Stimulated activated CD4-positive, alpha-beta T cell treated with anti-CD3 and anti-CD28 coated beads, TNF-alpha, amount 100 ng/mL, for 1 hour (primary cell): ENCODE measurements at places on chromosomes 16 and 17.

DNA sequence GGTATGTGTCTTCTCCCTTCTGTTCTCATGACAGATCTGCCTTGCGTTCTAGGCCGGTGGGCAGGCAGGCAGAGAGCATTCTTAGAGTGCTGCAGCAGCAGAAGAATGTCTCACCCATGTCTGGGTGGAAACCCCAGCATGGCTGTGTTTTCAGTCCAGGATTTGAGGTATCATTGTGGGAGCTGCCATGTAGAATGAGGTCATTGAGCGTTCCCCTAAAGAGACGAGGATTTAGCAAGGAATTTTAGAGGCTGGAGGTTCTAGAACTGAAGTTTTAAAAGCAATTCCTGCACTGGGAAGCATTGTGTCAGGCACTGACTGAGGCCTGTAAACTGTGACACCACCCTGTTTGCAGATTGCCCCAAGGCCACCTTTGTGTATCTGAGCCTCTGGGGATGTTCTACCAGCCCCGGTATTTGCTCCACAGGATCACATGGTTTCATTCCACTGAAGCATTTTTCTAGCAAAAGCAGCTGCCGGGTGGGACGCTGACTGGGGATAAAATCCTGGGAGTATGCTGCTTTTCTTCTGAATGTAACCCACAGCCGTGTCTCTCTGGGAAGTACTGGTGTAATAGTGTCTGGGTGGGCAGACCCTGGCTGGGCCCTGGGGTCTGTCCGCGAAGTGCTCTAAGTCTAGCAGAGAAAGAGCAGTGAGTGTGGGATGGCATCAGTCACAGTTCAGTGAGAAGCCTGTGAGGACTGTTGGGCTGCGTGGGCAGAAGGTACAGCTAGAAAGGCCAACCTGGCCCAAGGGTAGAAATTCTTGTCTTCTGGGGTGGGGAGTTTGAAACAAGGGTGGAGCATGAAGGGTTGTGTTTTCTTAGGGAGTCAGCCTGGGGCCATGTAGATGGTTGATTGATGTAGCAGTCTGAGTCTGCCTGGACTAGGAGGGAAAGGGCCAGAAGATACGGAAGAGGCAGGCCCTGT is 30.2 kb downstream of the PLCD3 start:
- no peak for DNase-seq

- DNase-seq = no peak
Measured at GRCh38 chr16:30780549-30780948, 6.5 kb downstream of the ZNF629 start.

DNA sequence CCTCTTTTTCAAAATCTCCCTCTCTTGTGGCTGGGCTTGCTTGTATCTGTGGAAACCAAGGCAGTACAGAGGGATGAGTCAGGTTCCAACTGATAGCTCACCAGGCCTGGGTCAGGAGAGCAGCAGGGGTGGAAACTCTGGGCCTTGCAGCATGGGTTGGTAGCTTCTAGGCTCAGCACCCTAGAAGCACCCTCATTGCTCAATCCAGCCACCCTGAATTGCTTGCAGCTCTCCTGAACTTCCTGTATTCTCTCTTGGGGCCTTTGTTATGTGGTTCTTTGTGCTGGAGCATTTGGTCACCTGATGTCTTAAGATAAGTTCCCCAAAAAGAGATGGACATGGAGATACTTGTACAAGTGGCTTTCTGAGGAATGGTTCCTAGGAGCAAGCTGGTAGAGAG is 169.4 kb downstream of the IRX5 start:
- DNase-seq = no peak

GRCh38 chr17:31310886-31311285 is 3.0 kb downstream of the EVI2B start:
- DNase-seq = no peak

- DNase-seq = no peak
Measured at GRCh38 chr17:4074831-4075495, 67.9 kb downstream of the ZZEF1 start.

DNA sequence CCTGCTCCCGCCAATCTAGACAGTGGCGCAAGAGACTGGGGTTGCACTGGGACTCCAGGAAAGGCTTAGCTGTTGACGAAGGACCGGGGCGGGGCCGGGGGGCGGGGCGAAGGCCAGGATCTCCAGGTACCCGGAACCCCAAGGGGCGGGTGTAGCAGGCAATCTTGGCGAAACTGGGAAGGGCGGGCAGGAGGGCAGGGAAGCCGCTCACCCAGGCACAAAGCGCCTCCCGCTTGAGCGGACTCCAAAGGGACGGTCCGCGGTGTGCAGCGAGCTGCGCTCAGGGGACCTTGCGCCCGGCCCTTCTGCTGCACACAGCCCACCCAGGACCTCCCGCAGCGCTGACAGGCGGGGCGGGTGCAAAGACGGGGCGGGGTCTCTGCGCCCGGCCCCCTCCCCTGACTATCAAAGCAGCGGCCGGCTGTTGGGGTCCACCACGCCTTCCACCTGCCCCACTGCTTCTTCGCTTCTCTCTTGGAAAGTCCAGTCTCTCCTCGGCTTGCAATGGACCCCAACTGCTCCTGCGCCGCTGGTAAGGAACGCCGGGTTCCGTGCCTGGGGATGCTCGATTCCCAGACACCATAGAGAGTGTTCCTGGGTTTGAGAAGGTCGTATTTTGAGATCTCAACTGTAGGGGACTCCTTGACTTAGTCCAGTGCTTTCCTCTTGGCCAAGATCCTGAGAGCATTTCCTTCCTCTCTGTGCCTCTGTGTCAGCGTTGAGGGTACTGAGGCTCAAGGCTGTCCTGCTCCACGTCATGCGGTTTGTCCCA is at the start of gene MT1F:
Gene MT1F, plus strand, starts transcription at position 405 of the 772 bp plus-strand sequence. Its CDS starts 100 bp downstream, at position 505.
- peak; percentile 29 for DNase-seq

GRCh38 chr17:77286641-77287431 is 146.1 kb downstream of the SEC14L1 start:
- no peak for DNase-seq

- no peak for DNase-seq
Measured at GRCh38 chr17:71168053-71168741, 952.6 kb upstream of the SOX9 start.

- DNase-seq = no peak
Measured at GRCh38 chr16:85327731-85328675, 215.7 kb upstream of the CIBAR2 start.

DNA sequence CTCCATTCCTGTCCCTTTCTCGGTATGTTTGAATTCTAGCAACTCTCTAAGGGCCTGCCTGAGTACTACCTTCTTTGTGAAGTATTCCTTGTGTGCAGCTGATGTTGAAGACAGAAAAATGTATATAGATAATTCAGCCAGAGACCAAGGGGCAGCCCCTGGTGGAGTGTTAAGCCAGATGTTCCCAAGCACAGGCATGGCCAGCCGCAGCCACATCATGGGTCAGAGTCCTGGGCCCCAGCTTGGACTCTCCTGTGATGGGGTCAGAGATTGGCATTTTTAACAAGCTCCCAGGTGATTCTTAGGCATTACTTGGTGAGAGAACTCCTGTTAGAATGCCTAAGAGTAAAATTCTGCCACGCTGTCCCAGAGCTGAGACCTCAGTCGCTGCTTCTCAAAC is 100.8 kb downstream of the IRF8 start:
- no peak for DNase-seq

DNA sequence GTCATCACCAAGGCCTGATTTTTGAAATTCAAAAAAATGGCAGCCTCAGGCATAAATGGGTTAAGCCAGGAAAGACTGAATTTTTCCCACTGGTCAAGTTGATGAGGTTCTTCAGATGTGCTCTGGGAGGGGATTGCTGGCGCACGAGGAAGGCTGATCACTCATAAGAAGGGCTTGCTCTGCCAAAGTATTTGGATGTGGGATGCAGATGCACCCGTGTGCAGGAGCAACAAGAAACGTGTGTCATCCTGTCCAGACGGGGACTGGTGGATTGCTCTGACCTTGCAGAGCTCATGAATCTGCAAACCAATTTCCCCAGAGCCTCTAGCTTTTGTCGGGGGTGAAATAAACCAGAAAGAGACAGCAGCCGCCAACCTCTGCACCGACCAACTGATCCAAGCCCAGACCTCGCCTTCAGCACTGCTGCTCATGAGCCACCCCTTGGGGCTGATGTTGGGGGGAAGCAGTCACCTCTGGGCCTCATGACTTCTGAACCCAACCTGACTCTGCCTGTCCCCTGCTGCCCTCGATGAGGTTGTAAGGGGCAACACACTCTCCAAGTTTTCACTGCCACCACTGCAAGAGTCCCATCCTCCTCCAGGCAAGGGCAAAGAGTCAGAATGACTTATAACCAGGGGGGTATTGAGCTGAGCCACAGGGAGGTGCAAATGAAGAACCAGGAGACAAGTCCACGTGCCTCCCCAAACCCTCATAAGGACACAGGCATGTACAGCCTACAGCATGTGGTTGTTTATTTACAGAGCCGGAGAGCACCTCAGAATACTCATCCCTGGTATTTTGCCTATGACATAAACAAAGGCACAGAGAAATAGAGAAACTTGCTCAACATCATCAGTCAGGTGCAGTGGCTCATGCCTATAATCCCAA is 452.0 kb downstream of the SOX9 start:
- DNase-seq = no peak

DNA sequence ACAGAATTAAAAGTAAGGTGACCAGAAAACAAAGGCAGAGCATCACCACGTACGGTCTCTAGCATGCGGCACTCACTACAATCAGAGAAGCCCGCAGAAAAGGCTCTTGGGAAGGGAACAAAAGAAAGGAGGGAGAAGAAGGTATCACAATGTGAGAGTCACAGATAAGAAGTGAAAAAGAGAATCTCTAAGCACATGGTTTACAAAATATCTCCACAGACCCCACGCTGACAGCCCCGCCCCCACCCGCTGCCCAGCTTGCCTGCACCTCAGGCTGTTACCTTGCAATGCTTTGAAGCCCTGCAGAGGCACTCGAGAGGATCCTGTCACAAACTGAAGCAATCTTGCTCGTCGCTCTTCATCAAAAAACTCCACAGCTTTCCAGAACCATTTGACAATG is 40.5 kb downstream of the CEP95 start:
- DNase-seq = no peak

GRCh38 chr16:84397090-84397489 is 28.8 kb downstream of the ATP2C2 start:
- DNase-seq = no peak

- DNase-seq = no peak
Measured at GRCh38 chr16:22300427-22301071, 3.3 kb downstream of the POLR3E start.

- no peak for DNase-seq
Measured at GRCh38 chr16:55255733-55256282, 68.2 kb upstream of the IRX6 start.

DNA sequence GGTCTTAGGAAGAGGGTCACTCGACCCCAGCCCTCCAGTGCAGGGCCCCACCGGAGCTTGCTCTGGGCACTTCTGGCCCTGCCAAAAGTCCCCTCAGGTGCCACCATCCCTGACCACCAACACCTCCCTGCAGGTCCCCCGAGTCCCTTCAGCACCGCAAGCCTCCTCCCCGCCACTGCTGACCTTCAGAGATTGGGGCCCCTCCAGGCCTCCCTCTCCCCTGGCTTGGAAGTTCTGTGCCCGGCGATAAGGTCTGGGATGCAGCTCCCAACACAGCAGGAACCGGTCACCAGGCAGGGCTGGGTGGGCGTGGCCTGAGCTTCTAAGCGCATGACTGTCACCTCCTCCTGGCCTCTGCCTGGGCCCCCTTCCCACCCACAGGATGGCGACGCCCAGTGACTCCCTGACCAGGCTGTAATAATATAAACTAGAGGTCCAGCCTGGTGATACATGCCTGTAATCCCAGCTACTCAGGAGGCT is 11.2 kb downstream of the PIEZO1 start:
- no peak for DNase-seq

DNA sequence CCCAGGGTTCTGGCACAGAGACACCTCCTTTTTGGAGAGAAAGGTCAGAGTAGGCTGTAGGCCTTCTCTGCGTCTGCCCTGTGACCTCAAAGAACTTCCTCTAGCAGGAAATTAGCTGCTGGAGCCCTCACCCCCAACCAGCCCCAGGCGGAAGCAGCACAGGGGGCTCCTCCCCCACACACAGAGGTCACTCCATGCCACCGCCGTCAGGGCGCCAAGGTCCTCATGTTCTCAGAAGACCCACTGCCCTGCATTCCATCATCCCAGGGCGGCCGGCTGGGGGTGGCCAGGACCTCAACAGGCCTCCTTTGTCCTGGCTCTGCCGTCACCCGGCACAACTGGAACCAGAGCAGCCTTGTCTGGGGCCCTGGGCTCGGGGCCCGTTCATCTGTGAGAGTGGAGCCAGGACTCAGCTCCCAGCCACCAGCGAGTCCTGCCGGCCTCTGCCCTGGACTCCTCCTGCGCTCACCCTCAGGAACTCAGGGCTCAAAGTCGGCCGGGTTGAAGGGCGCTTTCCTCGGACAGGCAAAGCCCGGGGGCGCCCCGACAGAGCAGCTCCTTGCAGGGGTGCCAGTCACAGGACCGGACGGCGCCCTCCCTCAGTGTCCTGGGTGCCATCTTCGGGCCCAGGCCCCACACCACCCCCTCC is 1.2 kb downstream of the TMC6 start:
- DNase-seq = no peak

DNA sequence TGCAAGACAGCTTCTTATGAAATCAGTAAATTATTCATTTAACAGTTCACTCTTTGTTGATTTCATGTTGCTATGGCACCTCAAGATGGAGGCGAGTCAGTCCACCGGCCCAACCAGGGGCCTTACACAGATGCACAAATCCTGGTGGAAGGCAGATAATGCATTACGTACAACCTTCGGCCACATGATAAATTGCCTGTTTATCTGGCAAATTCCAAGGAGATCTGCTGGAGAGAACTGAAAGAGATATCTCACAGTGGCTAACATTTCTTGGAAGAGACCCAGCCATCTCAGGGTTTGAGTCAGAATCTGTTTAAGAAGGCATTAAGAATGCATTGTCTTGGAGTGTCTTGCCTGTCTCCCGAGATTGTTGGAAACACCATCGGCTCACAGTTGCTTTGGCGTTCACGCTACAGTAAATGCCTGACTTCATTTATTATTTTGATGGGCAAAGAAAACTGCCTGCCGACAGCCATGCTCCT is 225.6 kb downstream of the MSI2 start:
- DNase-seq = no peak

- DNase-seq = no peak
Measured at GRCh38 chr16:53952215-53953208, 248.6 kb downstream of the FTO start.

DNA sequence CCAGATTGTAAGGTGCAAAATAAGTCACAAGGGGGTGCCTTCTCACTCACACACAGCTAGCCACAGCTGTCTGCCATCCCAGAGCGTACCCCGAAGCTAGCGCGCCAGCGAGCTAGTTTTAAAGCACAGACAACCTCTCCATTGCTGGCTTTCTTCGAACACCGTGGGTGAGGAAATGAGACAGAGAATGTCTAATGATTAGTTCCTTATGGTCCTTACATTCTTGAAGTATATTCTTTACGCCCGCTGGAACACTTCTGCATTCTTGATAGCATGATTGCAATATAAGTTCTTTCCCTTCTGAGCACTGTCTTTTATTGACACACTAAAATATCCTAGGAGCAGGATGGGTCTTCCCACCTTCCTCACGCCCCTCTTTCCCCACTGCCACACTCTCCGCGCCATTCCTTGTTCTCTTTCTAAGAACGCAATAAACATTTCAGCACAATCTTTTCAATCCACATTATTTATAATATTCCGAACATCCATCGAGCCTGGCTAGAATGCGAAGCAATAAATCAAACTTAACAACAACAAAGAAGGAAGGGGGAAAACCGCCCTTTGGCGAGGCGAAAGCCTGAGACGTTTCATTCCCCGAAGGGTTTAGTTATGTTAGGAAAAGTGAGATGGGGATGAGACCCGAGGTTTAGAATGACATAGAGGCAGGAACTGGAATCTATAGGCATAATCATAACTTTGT is 251.3 kb downstream of the NTN1 start:
- DNase-seq = no peak
